ENCODE measurements at places on chromosomes 7 and 10.

- DNase-seq = no peak
These were observed 140.9 kb upstream of the MKLN1 start for GRCh38 chr7:131186816-131187215.

DNA sequence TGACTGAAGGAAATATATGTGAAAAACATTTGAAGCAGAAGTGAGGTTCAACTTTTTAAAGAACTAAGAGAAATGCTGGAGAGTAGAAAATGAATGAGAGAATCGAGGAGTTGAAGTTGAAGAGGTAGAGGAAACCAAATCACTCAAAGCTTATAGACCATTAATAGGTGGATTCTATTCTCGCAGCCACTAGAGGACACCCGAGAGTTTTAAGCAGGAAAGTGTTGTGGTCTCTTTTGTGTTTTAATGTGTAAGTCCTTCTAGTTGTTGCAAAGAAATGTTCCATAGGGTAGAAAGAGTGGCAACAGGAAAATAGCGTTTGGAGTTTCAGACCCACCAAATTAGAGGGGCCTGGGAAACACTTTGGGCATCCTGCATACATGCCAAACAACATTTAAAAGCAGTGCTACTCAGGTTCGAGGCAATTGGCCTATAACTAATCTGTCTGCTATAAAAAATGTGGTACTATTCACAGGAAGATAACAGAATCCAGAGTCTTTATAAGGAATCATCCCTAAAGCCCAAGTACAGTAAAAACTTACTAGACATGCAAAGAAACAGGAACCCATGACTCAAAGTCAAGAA, 75.3 kb upstream of the TAS2R16 start:
- no peak for DNase-seq

DNA sequence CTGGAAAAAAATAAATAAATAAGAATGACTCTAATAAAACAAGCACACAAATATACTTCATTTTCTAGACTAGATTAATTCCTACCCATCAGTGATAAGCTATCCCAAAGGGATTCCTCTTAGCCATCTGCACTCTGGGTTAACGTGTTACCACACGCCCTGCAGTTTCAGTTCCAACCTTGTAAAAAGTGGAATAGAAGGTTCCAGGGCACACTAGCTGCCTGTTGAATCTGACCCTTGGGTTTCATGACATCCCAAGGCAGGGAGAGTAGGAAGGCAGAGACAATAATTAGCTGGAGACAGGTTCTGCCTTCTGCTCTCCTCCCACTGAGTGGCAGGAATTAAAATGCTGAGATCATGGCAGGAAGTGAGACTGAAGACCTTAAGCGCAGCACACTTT, 33.5 kb downstream of the SLC37A3 start:
- DNase-seq = no peak

- no peak for DNase-seq
These were observed 844.4 kb downstream of the GATA3 start for GRCh38 chr10:8898745-8899330.

GRCh38 chr7:155962191-155962967, 150.1 kb upstream of the SHH start:
- DNase-seq = no peak

- no peak for DNase-seq
These were observed 607.8 kb downstream of the PARD3 start for GRCh38 chr10:34207343-34207742.

DNA sequence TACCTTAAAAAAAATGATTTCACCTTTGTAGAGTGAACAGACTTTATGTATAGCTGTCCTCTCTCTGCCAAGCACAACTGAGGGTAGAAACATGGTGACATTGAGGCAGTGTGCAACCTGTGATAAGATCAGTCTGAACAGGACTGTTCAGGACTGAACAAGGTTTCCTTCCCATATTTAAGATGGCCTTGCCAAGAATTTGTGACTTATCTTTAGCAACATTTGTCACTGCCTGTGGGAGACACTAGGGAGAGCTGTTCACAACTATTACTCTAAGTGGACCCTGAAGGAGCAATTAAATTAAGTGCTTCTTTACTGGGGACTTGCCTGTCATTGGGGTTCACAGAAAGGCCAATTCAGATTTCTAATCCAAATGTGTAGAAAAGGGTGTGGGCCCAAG, 6.7 kb downstream of the OR13A1 start:
- no peak for DNase-seq

Measured in esophagus squamous epithelium (tissue), 5 donors.